ENCODE measurements at places on chromosomes 1 and 21.

DNA sequence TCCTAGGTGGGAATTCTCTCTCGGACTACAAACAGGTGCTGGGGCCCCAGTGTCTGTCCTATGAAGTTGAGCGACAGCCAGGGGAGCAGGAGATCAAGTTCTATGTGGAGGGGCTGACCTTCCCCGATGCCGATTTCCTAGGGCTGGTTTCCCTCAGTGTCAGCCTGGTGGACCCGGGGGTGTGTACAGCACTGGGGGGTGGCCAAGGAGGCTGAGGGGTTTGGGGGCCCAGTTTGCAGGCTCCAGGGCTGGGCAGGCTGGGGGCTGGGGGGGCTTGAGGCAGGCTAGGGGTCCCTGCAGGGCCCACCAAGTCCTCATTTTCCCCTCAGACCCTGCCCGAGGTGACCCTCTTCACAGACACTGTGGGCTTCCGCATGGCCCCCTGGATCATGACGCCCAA is 20.3 kb upstream of the PADI3 start:
- DNase-seq, result no peak

- no peak for DNase-seq
Observed at GRCh38 chr1:20530306-20530705, 22.1 kb upstream of the FAM43B start.

- no peak for DNase-seq
Observed at GRCh38 chr1:172139196-172139595, 281.3 kb upstream of the C1orf105 start.

- DNase-seq, result no peak
Observed at GRCh38 chr1:167792188-167792565, 70.4 kb downstream of the MPZL1 start.

DNA sequence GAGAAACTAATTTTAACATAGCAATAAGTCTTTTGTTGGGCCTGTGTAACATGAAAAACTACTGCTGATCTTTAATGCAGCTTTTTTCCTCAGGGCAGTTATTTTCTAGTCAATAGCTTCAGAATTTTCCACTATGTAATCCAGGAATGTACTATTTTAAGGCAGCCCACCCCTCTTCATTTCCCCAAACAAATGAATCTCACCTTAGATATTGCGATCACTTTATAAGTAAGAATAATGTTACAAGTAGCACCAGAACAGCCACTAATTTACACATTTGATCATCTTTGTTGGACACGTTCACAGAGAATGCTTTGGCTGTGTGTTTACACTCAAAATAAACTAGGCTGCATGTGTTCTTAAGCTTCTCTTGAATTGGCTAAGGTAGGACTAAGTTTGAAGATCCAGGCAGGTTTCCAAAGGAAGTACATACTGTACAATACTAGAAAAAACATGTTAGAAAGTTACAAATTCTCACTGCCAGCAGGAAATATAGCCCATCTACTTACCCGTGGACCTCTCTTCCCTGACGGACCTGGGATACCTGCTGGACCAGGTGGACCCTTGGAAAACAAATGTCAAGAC is 41.7 kb downstream of the COL24A1 start:
- DNase-seq, result no peak

DNA sequence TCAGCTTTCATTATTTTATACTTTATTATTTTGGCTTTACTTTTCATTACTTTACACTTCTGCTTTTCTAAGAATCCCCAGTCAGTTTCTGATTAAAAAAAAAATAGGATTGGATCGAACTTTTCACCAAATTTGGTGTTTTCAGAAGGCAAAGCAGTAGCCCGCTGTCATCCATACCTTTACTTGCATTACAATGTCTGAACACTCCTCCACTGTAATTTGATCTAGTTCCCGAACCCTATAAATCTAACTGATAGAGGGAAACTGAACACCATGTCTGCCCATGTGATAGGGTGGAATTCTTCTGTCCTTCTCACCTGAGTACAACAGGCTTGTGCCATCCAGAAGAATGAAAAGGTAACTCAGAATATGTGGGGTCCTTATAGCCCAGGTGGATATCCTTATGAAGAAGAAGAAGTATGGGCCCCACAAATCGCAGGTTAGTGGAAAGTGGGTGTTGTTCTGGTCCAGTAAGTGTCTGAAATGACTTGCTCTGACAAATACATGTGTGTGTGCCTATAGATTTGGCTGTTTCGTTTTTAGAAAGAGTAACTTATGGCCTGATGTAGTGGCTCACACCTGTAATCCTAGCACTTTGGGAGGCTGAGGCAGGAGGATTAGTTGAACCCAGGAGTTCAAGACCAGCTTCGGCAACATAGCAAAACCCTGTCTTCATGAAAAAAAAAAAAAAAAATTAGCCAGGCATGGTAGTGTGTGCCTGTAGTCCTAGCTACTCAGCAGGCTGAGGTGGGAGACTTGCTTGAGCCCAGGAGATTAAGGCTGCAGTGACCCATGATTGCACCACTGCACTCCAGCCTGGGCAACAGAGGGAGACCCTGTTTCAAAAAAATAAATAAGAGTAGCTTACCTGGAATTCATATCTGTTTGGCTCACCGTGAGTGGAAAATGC is 26.6 kb upstream of the CDC14A start:
- DNase-seq, result no peak

- DNase-seq, result no peak
Observed at GRCh38 chr1:15277447-15277838, 30.4 kb downstream of the FHAD1 start.

DNA sequence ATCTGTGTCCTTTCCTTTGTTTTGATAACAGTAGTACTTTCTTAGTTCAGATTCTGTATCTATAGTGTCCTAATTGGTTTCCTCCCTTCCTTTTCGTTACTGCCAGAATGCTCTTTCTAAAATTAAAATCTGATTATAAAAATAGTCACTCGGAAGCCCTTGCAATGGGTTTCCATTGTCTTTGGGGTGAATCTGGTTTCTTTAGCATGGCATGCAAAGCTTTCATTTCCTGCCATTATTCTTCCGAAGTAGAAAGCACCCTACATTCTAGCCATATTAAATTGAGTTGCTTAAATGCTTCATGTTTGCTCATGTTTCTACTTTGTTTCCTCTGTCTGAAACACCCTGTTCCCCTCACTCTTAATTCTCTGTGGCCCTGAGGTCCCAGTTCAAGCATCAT is 53.2 kb upstream of the MACF1 start:
- DNase-seq, result no peak

GRCh38 chr1:192272732-192273131 is 44.1 kb upstream of the RGS21 start:
- no peak for DNase-seq

DNA sequence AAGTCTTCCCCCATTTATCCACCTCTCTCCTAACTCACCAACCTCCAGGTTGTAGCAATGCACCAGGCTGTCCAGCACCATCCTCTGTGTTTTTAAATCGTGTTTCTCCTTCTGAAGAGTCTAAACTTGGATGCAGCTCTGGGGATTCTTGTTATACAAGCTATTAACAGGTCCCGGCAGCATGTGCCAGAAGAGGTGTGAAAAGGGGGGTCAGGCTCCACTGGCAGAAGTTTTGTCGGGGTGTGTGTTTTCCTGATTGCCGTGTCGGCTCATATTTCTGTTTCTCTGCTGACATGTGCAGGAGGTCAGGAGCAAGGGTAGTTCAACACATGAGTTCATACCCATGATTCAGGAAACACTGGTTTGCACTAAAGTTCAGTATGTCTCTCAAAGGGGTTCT is 658.6 kb upstream of the CAMK1G start:
- no peak for DNase-seq

DNA sequence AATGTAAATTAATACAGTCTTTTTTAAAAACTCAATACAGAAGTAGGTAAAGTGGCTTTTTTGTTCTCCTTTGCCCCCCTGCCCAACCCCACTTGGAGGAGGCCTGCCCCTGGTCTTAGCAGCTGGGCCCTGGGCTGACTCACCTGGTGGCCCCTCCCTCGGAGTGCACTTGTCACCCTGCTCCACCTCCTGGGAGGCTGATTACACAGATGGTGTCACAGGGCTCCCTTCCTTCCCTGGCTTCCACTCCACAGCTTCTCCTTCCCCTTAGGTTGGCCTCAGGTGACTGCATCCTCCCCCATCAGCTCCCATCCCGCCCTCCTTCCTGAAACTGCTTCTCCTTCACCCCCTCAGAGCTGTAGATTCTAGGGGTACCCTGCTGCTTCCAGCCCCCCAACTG is 11.7 kb upstream of the CAPN9 start:
- DNase-seq, result no peak

- no peak for DNase-seq
Observed at GRCh38 chr1:161398900-161399256, 31.2 kb upstream of the CFAP126 start.

- no peak for DNase-seq
Observed at GRCh38 chr1:33221385-33221758, 34.9 kb upstream of the ZNF362 start.

- DNase-seq, result no peak
Observed at GRCh38 chr1:9782116-9782751, 41.5 kb downstream of the CLSTN1 start.

Measured in DMS 273 treated with DMSO at 0.1 percent for 48 hours (cell line).